ENCODE measurements at places on chromosomes 12 and 14.

GRCh38 chr14:65352964-65353530, 59.5 kb upstream of the FUT8 start:
- DNase-seq = no peak

DNA sequence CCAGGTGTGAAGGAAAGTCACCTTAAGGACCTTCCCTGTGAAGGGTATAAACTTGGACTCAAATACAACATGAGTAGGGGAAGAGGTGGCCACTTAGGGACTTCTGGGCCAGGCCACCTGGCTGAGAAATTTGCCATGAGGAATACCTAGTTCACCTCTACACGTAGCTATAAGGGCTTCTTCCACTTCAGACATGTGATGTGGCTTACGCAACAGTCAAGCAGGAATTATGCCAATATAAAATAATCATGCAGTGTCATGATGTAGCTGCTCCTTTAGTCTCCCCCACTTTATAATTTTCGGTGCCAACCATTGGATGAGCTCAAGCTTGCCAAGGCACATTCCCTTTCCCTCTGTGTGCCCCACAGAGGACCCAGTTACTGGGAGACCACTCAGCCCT, 166.6 kb upstream of the BCL2L14 start:
- no peak for DNase-seq

DNA sequence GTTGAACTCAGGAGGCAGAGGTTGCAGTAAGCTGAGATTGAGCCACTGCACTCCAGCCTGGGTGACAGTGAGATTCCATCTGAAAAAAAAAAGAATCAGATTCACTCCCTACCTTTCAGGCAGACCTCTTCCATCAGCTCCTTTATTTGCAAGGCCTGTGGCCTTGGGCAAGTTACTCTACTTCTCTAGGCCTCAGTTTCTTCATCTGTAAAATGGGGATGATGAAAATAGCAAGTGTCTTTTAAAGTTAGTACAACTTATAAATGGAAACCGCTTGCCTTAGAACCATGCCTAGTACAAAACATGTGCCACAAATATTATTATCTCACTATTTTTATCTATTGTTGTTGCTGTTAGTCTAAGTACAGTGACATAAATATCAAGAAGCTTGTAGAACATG, 84.3 kb downstream of the STAB2 start:
- no peak for DNase-seq

- DNase-seq = no peak
Measured at GRCh38 chr12:6765048-6765633, 1.0 kb upstream of the PTMS start.

- DNase-seq = no peak
Measured at GRCh38 chr14:70909733-70910614, 2.7 kb downstream of the PCNX1 start.

GRCh38 chr12:114751712-114752111, 67.7 kb upstream of the TBX3 start:
- DNase-seq = no peak

- DNase-seq = no peak
Measured at GRCh38 chr14:87063181-87063580, 929.8 kb downstream of the GALC start.

DNA sequence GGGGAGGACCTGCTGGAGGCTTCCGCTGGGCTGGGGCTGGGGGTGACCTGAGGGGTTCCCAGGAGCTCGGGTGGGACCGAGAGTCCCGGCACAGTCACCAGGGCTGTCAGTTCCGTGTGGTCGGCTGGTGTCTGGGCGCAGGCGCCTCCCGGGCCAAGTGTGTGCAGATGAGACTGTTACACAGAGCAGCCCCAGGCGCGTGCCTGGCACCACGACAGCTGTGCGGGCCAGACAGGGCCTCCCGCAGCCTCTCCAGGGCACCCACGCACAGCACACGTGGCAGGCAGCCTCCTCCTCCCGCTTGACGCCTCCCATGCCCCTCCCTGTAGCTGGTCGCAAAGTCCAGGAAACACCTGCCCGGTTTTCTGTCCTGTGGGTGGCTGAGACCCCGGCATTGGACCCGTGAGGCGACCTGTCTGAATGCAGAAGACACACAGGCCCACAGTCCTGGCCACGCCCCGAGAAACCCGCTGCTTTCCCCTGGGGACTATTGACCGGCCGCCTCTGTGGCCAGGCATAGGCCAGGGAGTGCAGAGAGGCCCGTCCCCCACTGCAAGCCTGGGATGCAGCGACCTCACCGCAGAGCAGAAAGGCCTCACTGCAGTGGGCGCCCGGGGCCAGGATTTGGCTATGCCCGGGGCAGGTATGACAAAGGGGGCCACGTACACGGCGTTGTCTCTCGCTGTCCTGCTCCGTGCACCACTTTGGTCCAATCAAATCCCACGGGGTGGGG, 12.1 kb upstream of the GALNT9 start:
- no peak for DNase-seq

GRCh38 chr12:66188584-66189485, at the start of gene IRAK3:
Gene IRAK3, plus strand, starts transcription at chr12:66189214. Its CDS starts 86 bp downstream, at chr12:66189300.
- no peak for DNase-seq

DNA sequence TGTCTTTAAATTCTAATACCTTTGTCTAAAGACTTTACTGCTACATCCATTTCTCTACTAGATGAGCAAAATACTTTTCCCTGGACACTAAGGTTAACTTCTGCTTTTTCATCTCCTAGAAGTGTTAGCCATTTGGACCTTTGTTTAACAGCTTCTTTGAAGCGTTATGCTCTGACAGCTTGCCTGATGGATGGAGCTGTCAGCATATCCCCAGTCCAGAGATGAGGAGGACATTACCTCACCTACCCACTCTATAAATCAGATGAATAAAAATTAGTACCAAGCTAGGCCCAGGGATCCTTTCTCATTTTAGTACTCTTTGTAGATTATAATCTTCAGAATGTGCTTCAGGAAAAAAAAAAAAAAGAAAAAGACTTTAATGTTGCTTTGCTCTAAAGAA, 222.7 kb downstream of the PELI2 start:
- no peak for DNase-seq

DNA sequence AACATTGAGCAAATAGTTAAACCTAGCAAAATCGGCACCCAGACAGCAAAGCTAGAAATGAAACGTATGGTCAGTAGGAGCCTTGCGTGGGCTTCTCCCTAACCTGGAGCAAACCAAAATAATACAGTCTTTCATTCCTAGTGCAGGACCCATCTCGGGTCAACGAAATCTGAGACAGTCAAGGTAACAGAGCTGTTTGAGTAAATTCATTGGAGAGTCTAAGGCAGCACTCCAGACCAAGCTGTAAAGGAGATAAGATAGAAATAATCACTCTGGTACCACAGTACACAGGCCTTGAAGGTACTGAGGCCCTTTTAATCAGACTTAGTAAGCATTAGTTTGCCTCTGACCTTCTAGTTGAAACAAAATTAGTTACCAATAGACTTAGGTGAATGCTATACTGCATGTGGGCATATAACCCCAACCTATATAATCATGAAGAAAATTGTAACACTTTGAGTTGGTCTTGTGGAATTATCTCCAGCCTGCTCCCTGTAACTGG, 54.4 kb upstream of the BICD1 start:
- DNase-seq = no peak

GRCh38 chr12:76083246-76083903, 1.1 kb downstream of the NAP1L1 start:
- no peak for DNase-seq

- no peak for DNase-seq
Measured at GRCh38 chr12:79559591-79559990, 131.2 kb downstream of the PAWR start.

GRCh38 chr12:52552055-52552454, 890 bp downstream of the KRT71 start:
- no peak for DNase-seq

GRCh38 chr12:19800884-19801283, 361.6 kb downstream of the AEBP2 start:
- DNase-seq = no peak

DNA sequence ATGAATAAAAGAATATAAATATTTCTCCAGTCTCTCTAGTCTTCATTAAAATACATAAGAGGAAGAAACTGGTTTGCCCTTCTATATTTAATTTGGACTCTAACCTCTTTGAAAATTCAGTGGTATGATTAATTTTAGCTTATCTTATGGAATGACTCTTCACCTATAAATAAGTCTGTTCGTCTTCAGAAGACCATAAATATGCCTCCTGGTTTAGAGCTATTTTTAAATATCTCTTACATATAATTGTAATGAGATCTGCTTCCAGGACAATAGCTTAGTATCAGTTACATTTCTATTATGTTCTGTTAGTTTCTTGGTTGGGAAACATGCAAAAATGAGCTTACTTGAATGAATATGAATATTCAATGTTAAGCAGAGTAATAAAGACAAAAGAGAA, 257.5 kb upstream of the HMGA2 start:
- DNase-seq = no peak

DNA sequence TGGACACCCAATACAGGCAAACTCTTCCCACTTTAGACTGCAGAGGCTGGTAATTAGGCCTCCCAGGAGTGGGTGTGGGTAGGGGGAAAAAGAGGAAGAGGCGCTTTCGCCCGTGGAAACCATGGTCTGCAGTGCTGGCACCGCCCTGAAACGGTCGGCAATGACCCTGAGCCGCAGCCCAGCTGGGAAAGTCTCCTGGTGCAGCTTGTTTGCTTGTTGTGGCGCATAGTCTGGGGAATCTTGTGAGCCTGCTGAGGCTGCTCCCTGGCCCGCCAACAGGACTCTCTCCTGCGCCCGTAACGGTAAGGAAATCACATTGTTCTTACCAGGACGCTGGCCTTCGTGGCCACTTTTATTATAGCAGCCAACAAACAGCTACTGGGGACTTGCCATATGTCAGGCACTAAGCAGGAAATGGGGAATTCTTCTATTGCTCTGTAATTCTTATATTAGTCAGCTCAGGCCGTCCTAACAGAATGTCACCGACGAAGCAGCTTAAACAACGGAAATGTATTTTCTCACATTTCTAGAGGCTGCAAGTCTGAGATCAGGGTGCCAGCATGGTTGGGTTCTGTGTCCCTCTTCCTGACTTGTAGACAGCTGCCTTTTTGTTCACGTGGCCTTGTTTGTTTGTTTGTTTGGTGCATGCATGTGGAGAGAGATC, 52.5 kb upstream of the RIN3 start:
- no peak for DNase-seq

DNA sequence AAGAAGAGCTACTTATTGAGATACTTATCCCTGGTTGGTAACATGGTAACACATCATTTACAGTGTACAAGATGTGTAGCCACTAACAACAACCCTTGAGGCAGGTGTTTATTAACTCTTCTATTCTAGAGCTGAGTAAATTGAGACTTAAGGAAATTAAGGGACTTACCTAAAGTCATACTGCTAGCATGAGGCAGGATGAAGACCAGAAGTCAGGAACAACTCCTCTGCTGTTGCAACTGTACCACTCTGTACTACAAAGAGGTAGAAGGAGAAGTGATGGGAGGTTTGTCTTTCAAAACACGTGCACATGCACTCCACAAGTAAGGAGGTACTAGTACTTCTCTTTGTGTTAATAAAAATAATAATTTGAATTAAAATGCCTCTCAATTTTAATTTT, 79.9 kb downstream of the LLPH start:
- no peak for DNase-seq

- DNase-seq = no peak
Measured at GRCh38 chr12:79388011-79388410, 302.8 kb downstream of the PAWR start.

- DNase-seq = no peak
Measured at GRCh38 chr12:65640489-65640901, 183.8 kb upstream of the HMGA2 start.

DNA sequence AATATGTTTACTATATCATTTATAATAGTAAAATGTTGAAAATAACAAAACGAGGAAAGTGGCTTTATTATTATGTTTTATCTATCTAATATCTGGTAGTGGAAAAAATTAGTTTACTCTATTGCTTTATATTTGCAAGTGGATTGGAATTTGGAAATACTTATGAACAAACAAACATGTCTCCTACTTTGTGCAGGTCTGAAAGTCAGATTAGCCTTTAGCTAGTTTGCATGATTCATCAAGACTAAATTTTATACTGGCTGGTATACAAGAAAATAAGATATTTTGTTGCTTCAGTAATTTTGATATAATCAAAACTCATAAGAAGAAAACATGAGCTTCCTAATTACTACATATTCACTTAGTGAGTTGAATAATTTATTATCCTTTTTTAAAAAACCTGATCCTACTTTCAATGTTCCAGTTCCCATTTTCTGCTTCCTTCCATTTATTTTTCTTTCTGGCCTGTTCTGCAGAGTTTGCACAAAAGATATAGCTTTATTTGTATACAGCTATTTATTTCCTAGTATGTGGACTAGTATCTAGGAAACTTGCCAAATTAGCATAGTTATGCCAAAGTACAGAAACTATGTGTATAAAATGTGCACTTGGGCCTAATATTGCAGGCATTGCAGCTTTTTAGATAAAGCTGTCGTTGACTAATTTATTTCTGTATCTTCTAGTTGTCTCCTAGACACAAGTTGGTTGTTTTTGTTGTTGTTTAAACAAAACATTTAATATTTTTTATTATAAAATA, 122.0 kb downstream of the AKAP6 start:
- no peak for DNase-seq

- no peak for DNase-seq
Measured at GRCh38 chr14:88848571-88848970, 24.1 kb downstream of the TTC8 start.

GRCh38 chr12:76410781-76411180, 62.6 kb upstream of the BBS10 start:
- no peak for DNase-seq

- DNase-seq = no peak
Measured at GRCh38 chr12:25500651-25501050, 52.4 kb downstream of the LMNTD1 start.

- DNase-seq = no peak
Measured at GRCh38 chr14:103001226-103001625, 56.1 kb downstream of the CDC42BPB start.

- no peak for DNase-seq
Measured at GRCh38 chr14:101056446-101056845, 152.9 kb upstream of the RTL1 start.

DNA sequence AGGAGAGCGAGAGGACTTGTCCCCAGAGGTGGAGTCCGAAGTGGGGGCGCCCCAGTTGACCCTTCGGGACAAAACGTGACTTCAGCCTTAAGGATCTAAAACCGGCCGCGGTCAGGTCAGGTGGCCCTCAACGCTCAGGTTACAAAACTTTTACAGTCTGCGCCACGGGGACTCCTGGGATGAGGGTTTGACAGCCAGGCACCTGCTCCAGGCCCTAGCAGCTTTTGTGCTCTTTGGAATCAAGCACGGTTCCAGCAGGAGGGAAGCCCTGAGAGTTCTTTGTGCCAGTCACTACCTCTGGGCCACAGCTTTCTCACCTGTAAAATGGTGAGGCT, 337 bp downstream of the ZC2HC1C start:
- DNase-seq = no peak

DNA sequence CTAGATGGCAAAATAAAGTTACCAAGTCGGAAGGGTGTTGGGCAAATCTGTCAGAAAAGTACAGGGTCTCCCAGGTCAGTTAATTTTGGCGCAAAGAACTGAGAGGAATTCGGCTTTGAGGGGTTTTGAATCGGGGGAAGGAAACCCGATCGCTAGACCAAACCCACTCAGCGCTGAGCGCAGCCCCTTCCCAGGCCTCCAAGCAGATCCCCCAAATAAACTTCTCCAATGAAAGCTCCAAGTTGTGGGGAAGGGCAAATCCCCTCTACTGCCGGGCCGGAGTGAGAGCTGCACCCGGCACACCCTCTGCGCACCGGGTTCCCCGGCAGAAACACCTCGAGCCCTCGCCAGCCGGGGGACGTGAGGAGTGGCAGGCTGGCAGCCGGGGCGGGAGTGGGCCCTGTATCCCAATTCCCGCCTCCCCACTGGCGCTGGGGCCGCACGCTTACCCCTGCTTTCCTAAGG, 441 bp downstream of the E2F7 start:
- no peak for DNase-seq

- no peak for DNase-seq
Measured at GRCh38 chr14:56199982-56200577, 81.9 kb downstream of the PELI2 start.

GRCh38 chr12:101221301-101221700, 11.3 kb upstream of the SLC5A8 start:
- no peak for DNase-seq

Data from NCI-H446 treated with DMSO at 0.1 percent for 48 hours (cell line).